EH (cell line): ENCODE measurements at places on chromosomes 4 and X.
A peak's percentile ranks its signal among the peaks of the same experiment; 100 is the strongest.

- DNase-seq = no peak
Measured at GRCh38 chrX:7088968-7089615, 58.4 kb upstream of the STS start.

- no peak for DNase-seq
Measured at GRCh38 chr4:188536826-188537225, 397.6 kb downstream of the TRIML1 start.

GRCh38 chrX:35743331-35743730, 54.8 kb upstream of the MAGEB16 start:
- no peak for DNase-seq

- peak; percentile 81 for DNase-seq
Measured at GRCh38 chrX:150049647-150050046, 111.4 kb upstream of the EOLA2 start.

- peak; percentile 65 for DNase-seq
Measured at GRCh38 chrX:153886915-153887314, 942 bp upstream of the L1CAM start.

DNA sequence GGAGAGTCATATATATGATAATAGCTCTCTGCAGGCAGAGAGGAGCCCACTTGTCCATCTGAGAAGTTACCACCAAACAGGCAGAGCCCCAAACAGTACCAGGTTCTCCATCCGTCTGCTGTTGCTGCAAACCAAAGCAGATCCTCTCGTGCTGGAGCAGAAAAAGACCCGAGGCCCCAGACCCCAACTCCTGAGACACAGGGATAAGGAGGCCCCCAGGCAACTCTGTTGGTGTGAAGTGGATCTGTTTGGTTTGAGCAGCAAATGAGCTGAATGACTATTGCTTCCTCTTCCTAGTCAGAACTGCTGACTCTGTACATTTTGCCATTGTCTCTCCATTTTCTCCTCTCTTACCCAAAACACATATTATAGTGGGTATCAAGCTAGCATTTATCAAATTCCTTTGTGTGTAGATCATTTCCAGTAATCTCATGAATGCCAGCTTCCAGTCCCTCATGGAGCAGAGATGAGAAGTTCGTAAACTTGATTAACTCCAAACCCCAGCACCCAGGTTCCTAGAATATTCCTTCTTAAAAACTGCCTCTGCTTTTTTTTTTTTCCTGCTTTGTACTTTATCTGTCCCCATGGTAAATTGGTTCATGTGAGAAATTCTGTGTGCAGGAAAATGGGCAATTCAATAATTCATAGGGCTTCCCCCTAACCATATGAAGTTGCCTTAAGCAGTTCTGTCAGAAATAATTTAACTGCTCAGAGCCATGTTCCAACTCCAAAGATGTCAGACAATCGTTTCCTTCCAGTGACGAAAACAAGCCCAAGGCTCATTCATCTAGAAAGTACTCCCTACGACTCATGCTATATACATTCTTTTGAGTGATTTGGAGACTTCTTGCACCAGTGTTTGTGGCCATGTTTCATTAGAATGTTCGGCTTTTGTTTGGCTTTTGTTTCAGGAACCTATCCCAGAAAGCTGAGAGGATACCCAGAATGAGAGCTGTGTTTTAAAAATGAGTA, 98.6 kb upstream of the ATXN3L start:
- peak; percentile 77 for DNase-seq

GRCh38 chrX:136827026-136827425, 46.3 kb upstream of the ARHGEF6 start:
- no peak for DNase-seq

DNA sequence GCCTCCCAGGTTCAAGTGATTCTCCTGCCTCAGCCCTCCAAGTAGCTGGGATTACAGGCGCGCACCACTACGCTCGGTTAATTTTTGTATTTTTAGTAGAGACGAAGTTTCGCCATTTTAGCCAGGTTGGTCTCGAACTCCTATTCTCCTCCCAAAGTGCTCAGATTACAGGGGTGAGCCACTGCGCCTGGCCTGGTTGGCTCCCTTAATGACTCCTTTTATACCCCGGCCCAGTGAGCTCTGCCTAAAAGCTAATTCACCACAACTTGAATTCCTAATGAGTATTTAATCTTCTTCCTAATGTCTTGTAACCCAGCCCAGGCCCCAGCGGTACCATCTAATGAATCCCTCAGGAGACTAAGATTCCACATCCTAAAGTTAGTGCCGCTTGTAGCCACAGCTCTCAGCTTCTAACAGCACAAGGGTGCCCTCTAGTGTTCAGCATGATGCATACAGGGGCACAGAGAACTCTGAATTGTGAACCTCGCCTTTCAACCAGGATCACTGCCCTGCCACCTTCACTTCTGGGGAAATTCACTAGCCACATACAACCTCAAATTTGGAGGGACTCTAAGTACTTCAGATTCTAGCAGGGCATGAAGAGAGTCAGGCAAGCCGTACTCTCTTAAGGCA, 89.5 kb downstream of the OR13H1 start:
- DNase-seq = peak; percentile 33

DNA sequence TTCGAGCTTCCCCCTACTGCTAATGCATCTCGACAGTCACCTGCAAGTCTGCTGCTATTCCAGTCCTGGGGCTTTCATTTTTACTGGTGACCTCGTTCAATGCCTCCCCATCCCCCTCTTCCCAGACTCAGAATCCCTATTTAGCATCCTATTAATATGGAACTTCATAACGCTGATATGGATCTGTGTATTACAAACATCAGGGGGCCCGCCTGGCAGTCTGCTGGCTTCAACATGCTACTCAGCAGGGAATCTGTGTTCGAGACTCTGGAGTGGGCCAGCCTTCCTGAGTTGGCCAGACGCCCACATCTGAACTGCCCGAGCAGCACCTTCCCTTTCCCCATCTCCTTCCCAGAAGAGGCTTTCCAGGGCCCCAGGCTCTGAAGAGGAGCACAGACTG, 173.9 kb upstream of the PPARGC1A start:
- no peak for DNase-seq

- peak; percentile 81 for DNase-seq
Measured at GRCh38 chr4:182578402-182578801, 335.2 kb downstream of the TENM3 start.

GRCh38 chr4:145736241-145736831, 56.4 kb downstream of the C4orf51 start:
- peak; percentile 78 for DNase-seq

- no peak for DNase-seq
Measured at GRCh38 chr4:8540072-8540471, 40.1 kb upstream of the GPR78 start.

DNA sequence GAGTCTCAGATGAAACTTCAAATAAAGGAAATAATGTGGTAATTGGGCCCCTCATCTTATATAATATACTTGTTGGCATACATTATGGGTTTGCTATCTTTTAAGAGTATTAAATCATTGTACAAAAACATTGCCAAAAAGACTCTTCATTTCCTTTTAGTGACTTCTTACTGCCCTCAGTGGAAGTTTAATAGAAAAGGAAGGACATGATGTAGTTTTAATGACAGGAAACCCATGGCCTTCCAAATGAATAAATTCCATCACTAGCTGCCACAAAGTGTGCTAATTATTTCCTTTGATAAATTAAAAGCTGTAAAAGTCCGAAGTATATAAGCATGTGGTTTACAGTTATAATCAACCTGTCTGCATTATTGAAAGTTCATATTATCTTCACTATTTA, 350.9 kb upstream of the HAND2 start:
- no peak for DNase-seq

- DNase-seq = no peak
Measured at GRCh38 chr4:143432258-143432591, 81.3 kb upstream of the SMARCA5 start.

- DNase-seq = peak; percentile 56
Measured at GRCh38 chrX:119502727-119503483, 34.7 kb downstream of the SLC25A5 start.

DNA sequence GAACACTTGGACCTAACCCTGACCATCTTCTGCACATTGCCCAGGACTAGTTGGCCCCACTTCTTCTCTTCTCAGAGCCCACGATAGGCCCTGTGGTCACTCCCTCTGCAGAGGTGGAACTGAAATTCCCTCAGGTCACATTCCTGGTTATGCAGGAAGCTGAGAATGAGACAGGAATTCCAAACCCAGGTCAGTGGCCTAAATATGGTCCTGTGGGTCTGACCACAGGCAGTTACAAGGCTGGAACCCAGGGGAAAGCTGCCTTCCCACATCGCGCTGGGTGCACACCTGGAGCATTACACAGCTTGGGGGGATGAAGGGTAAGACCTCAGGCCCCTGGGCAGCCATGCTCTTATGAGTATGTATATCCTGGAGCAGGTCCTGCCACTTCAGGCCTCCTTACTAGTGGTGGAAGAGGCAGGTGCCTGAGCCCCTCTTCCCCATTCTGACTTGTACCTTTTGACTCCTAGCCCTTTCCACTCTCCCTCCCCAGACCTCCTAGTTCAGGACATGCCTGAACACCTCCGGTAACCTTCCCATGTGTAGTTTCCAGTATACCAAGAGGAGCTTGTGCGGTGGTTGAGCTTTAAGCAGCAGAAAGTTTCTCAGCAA, 173.5 kb downstream of the ASMT start:
- no peak for DNase-seq
